GM23338 (cell line): ENCODE measurements at places on chromosomes 5 and 9. TPM values are rescaled to one million over a fixed set of nuclear protein-coding genes. Genes with fewer than 3 reads are reported as not detected.

- DNase-seq: no peak
Measured at GRCh38 chr5:107243220-107243579, 427.5 kb downstream of the EFNA5 start.

CSNK1G3 gene
- total RNA-seq: 62.8 and 65.1 TPM in 2 replicates

DNA sequence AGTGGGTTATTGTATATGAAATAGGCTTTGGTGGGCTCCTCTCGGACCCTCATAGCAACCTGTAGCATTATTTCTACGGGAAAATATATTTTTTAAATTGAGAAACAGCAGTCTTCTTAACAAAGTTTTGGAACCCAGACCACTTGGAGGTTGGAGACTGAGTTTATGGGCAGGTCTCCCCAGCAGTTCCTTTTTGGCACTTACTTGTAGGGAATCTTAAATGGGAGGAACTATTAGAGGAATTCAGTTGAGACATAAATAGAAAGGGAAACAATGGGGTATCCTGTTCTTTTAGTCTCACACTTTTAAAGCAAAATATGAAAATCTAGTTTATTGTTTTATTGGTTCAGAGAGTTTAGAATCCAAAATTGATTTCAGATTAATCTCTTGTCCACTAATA is 111.5 kb downstream of the TRIO start:
- no peak for DNase-seq

GRCh38 chr9:88433583-88434255 is 45.5 kb downstream of the SPIN1 start:
- DNase-seq: no peak

OBP2B gene
- not detected in 2 replicates for total RNA-seq

DNA sequence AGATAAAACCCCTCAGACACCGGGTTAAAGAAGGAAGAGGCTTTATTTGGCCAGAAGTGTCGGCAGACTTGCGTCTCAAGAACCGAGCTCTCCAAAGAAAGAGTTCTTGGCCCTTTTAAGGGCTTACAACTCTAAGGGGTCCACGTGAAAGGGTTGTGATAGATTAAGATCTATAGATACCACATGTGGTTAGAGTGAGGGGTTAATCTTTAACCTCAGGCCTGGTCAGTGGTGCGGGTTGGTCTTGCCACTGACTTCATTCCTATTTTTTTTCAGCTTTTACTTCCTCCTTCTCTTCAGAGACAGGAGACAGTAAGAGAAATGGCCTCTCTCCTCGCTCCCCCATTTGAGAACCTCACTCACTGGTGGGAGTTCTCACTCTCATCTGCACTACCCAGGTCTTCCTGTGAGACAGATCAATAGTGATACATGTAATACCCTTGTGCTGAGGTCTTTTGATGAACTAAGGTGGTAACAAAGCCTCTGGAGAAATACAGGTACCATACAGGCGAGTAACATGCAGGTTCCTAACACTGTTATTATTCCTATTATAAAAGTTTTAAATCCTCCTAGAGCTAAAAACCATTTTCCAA is 52.4 kb upstream of the COX7C start:
- no peak for DNase-seq

- DNase-seq: no peak
Measured at GRCh38 chr5:178564811-178565550, 25.2 kb downstream of the COL23A1 start.

DNA sequence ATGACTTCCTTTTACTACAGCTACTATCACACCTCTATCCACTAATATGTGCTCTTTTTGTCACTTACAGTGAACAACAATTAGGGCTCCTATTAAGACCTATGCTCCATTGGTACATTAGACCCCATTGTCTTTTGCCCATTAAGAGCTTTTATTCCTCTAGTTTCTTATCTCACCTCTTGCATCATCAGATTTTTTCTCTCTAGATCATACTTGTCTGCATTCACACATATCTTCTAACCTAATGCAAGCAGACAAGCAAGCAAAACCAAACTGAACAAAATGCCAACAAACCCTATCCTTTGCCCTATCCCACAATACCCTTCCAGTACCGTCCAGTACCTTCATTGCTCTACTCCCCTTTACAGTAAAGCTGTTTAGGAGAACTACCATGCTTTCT is 10.1 kb upstream of the RBM27 start:
- DNase-seq: no peak

GRCh38 chr5:157978061-157978460 is 119.1 kb upstream of the CLINT1 start:
- DNase-seq: no peak

CEP78 gene
- total RNA-seq: 46.6 and 48.3 TPM in 2 replicates

DNA sequence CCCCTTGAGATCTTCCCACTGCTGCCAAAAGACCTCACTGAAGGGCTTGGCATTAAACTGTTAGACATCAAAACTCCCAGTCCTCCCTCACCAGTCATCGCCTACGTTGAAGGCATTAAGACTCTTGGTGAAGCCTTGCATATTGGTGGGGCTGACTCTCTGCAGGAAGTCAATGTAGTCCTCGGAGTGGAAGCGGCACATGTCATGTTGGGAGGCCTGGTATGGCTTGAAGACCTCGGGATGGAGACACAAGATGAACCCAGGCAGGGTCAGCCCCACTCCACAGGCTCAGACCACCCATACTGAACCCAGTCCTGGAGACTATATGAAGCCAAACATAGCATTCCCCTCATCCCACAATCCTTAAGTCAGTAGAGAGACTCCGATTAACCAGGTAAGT is 1.9 kb downstream of the HDAC3 start:
- no peak for DNase-seq

GRCh38 chr5:134509308-134510040 is 16.0 kb upstream of the JADE2 start:
- no peak for DNase-seq

- DNase-seq: peak; percentile 29
Measured at GRCh38 chr5:156475182-156476157, 148.5 kb downstream of the SGCD start.

DNA sequence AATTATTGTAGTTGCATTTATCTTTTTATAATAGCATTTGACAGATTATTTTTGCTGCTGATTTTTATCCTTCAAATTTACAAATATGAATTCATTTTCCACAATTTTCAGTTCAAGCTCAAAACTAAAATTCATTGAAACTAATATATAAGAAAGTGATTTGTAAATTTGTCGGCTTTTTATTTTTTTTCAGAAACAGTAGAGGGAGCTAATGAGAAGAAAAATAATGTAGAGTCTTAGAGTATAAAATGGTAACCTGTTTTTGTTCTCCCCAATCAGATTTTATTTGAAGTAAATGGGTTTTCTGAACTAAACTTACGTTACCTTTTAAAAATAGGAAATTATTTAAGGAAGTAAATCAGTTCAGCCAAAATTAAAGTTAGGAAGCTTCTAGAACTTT is 19.2 kb downstream of the PRRC1 start:
- DNase-seq: peak; percentile 28

PCDHGA1 gene
- total RNA-seq: 1.7 and 2.2 TPM in 2 replicates

PRR7 gene
- 6.4 and 9.7 TPM in 2 replicates for total RNA-seq

GRCh38 chr9:20623021-20623747 is 885 bp upstream of the MLLT3 start:
- peak; percentile 43 for DNase-seq

DNA sequence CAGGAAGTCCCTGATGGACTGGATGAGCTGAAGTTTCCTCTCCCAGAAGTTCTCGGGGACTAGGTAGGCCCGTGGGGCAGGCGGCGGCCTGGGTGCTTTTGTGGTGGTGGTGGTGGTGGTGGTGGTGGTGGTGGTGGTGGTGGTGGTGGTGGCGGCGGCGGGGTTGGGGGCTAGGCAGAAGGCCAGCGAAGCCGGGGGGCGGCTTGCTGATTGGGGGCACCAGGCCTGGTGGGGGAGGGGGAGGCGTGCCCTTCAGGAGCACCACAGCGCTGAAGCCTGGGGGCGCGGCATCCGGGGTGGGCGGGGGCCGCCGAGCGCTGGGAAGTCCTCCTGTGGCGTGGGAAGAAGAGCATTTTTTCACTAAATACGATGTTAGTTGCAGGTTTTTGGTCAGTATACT is 26.9 kb downstream of the SPATA31C1 start:
- no peak for DNase-seq

CCDC192 gene
- 1.3 TPM in 1 of 2 replicates, not detected in the other for total RNA-seq

GRCh38 chr5:14316471-14316870 is 173.3 kb downstream of the TRIO start:
- no peak for DNase-seq

DNA sequence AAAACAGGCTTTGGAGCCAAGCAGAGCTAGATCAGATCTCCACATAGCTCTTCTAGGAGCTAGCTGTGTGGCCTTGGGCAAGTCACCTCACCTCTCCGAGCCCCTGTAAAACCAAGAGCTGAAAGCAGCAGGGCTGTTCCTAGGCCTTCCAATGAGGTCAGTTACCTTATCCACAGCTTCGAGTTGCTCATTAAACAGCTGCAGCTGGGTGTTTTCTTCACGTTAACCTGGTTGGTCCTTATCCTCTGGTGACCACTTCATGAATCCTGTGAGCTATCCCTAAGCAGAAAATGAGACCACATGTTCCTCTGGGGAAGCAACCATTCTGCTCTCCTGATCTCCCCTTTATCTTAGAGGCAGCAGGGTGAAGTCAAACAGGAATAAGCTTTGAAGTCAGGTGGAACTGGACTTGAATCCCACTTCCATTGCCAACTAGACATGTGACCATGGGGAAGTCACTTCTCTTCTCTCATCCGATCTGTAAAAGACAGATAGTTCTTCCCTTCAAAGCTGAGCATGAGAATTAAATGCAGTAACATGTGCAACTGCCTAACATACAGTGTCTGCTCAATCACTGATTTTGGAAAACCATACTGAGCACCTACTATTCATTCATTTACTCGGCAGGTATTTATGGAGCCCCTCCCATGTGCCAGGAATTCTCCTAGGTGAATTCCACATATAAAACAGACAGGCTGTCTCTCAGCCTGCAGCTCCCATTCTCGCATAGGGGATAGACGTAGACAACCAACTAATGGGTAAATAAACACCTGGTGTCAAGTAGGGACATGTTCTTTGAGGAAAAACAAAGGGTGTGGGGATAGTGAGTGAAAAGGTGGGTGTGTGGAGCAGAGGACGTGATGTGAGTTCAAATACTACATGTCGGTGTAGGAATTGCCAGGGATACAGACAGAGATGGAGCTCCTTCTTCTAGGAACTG is 111.7 kb upstream of the BOD1 start:
- no peak for DNase-seq

WDR31 gene
- 0.47 and 0.63 TPM in 2 replicates for total RNA-seq

- no peak for DNase-seq
Measured at GRCh38 chr5:2904399-2904798, 152.9 kb upstream of the IRX2 start.

ACTBL2 gene
- not detected in 2 replicates for total RNA-seq

DNA sequence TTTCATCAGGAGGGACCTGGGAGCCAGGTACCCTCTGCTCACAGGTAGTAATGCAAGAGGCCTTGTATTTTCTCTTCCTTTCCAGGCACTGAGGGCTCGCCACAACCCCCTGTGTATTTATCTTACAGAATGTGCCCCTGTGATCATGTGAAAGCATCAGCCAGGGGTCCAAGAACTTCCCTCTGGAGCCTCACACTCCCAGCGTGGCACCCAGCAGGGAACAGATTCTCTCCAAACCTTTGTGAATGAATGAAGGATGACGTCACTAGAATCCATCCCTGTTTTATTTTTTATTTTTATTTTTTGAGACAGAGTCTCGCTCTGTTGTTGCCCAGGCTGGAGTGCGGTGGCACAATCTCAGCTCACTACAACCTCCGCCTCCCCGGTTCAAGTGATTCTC is 107.3 kb upstream of the IER5L start:
- no peak for DNase-seq
